ENCODE measurements at places on chromosomes 16 and 17. TPM values are rescaled to one million over a fixed set of nuclear protein-coding genes. Genes with fewer than 3 reads are reported as not detected.

DNA sequence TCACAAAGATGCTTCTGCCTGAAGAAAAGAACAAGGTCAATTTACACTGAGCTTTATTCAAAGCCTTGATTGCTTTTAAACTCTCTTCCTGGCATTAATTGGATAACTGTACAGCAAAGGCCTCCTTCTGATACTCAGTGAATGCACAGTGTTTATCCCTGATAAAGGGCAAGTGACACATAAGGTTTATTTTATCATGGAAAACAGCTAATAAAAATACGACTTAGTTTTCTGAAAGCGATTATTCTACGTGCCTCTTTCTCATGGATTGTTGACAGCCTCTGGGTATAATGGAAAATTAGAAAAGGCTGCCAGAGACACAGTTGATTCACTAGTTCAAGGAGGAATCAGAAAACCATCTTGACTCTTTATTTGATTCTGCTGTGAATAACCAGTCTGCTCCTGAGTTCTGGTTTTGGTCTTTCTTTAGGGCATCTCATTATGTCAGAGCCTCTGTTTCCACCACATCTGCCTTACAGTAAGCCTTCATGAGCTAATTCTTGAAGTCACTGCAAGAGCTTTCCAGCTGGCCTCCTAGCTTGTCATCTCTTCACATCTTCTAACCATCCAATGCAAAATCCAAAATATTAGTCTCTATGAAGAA is 212.9 kb downstream of the CNTNAP4 start:
- no peak overlapping the region for H3K4me3 ChIP-seq
- DNase-seq, result no peak
- H3K4me1 ChIP-seq, result no peaks in the 10 kb centered on the region
- H3K27ac ChIP-seq, result no peak overlapping the region
- H3K36me3 ChIP-seq, result no peaks in the 10 kb centered on the region

DNA sequence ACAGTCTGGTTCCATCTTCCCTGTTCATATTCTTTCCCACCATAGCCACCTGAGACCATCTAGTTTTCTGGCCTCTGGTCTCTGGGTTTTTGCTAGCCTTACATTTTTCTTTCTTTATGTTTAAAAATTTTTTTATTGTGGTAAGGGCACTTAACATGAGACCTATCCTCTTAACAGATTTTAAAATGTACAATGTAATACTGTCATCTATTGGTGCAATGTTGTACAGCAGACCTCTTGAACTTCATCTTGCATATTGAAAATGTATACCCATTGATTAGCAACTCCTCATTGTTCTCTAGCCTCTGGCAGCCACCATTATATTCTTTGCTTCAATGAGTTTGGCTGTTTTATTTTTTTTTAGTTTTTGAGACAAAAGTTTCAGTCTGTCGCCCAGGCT is 39.2 kb downstream of the ITGAM start:
- no peak overlapping the region for H3K27ac ChIP-seq
- H3K4me1 ChIP-seq, result no peaks in the 10 kb centered on the region
- DNase-seq, result no peak
- H3K27me3 ChIP-seq, result peaks cover 6% of the 10 kb centered on the region
- no peak overlapping the region for H3K4me3 ChIP-seq

GRCh38 chr17:76147211-76148014 is 6.4 kb upstream of the FOXJ1 start:
- H3K4me3 ChIP-seq, result no peak overlapping the region
- no peak overlapping the region for H3K27ac ChIP-seq
- H3K27me3 ChIP-seq, result no peaks in the 10 kb centered on the region
- H3K36me3 ChIP-seq, result no peaks in the 10 kb centered on the region
- DNase-seq, result no peak
- H3K4me1 ChIP-seq, result no peaks in the 10 kb centered on the region

GRCh38 chr17:28402224-28402630 is 3.8 kb downstream of the SLC46A1 start:
- no peak for DNase-seq
- H3K4me1 ChIP-seq, result peaks cover 9% of the 10 kb centered on the region
- peaks cover 4% of the 10 kb centered on the region for H3K27me3 ChIP-seq
- no peaks in the 10 kb centered on the region for H3K36me3 ChIP-seq
- H3K27ac ChIP-seq, result no peak overlapping the region

- no peaks in the 10 kb centered on the region for H3K36me3 ChIP-seq
- H3K27ac ChIP-seq, result no peak overlapping the region
- peaks cover 27% of the 10 kb centered on the region for H3K27me3 ChIP-seq
- H3K4me3 ChIP-seq, result no peak overlapping the region
- no peak for DNase-seq
- H3K4me1 ChIP-seq, result no peaks in the 10 kb centered on the region
These were observed 7.3 kb upstream of the ALOX15 start for GRCh38 chr17:4648741-4649140.

DNA sequence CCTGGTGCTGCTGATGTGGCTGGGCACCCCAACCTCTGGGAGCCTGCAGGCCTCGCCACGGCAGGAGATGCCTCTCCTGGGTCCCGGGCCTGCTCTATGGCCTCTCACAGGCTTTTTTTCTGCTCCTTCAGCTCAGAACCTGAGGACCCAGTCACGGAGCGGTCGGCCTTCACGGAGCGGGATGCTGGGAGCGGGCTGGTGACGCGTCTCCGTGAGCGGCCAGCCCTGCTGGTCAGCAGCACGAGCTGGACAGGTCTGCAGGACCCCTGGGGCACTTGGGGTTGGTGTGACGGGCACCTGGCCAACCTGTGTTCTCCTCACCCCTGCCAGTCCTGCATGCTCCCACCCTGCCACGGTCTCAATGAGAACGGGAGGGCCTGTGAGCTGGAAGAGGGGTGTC is 7.0 kb downstream of the ALG1 start:
- peaks cover 28% of the 10 kb centered on the region for H3K36me3 ChIP-seq
- H3K27ac ChIP-seq, result no peak overlapping the region
- no peak for DNase-seq
- H3K4me3 ChIP-seq, result no peak overlapping the region
- no peaks in the 10 kb centered on the region for H3K27me3 ChIP-seq

- no peaks in the 10 kb centered on the region for H3K36me3 ChIP-seq
- no peak for DNase-seq
- no peaks in the 10 kb centered on the region for H3K27me3 ChIP-seq
- H3K4me3 ChIP-seq, result no peak overlapping the region
- no peaks in the 10 kb centered on the region for H3K4me1 ChIP-seq
These were observed 89.3 kb upstream of the CDYL2 start for GRCh38 chr16:80893686-80894085.

DNA sequence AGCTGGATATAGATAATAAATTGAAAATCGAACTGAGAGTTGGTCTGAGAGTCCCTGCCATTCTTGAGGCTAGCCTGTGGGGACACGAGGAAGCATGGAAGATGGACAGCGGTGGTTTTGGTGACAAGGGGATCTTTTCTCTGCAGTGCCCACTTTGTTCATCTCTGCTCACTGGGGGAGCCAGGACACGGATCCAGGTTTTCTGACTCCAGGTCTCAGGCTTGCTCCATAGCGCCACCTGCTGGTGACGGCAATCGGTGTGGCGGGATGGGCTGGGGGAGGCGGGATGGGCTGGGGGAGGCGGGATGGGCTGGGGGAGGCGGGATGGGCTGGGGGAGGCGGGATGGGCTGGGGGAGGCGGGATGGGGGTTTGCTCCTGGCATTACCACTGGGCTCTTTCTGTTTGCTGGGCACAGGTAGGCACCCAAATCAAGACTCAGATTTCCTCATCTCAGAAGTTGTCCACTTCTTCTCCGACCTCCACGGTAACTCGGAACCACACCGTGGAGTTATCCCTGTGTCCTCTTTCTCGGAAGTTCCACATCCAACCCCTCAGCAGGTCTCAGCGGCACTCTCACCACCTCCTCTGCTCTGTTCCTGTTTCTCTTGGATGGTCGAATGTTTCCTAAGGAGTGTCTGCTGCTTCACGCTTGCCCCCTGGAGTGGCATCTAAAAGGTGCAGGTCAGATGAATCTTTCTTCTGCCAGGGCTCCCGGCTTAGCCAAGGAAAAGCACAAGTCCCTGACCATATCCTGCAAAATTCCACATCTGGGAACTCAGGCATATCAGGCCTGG is 142.4 kb downstream of the CYLD start:
- H3K27me3 ChIP-seq, result no peaks in the 10 kb centered on the region
- DNase-seq, result no peak
- H3K4me1 ChIP-seq, result no peaks in the 10 kb centered on the region
- H3K27ac ChIP-seq, result no peak overlapping the region
- no peaks in the 10 kb centered on the region for H3K36me3 ChIP-seq
- H3K4me3 ChIP-seq, result no peak overlapping the region

DNA sequence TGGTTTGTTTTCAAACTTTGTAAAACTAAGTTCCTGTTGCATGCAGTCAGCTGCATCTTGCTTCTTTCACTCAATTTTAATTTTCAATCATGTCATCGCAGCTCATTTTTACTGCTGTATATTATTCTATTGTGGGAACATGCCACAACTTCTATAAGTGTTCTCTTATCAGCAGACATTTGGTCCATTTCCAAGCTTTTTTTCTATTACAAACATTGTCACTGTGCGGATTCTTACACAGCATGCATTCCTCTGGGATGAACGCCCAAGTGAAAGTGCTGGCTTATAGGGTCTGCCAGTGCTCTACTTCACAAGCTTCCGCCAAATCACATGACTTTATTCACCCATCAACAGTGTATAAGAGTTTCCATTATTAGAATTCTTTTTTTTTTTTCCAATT is 22.7 kb downstream of the GINS3 start:
- DNase-seq, result no peak
- no peak overlapping the region for H3K27ac ChIP-seq
- H3K4me3 ChIP-seq, result no peak overlapping the region
- no peaks in the 10 kb centered on the region for H3K27me3 ChIP-seq
- peaks cover 4% of the 10 kb centered on the region for H3K4me1 ChIP-seq

GRCh38 chr16:27374804-27375425 is 27.1 kb upstream of the IL21R start:
- no peak overlapping the region for H3K27ac ChIP-seq
- peak; percentile 58 for DNase-seq
- H3K36me3 ChIP-seq, result no peaks in the 10 kb centered on the region
- no peak overlapping the region for H3K4me3 ChIP-seq
- no peaks in the 10 kb centered on the region for H3K4me1 ChIP-seq

DNA sequence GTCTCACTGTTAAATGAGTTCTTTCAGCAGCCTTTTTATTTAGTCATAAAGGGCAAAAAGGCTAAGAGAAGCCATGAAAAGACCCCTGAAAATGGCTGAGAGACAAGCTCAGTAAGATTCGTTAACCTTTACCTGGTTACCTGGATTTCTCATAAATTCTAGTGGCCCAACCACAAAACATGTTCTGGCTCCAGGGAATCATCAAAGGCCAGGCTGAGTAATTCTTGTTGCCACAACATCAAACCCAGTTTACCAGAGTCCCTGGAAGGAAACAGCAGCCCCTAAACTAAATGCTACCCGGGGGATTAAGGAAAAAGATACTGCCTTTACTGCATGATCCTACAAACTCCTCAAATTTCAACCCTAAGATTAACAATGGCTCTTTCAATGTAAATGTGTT is 15.8 kb downstream of the CYTH1 start:
- no peak overlapping the region for H3K4me3 ChIP-seq

GRCh38 chr16:47644661-47645060 is 183.5 kb downstream of the PHKB start:
- H3K36me3 ChIP-seq, result no peaks in the 10 kb centered on the region
- H3K4me3 ChIP-seq, result no peak overlapping the region
- H3K27me3 ChIP-seq, result no peaks in the 10 kb centered on the region

DNA sequence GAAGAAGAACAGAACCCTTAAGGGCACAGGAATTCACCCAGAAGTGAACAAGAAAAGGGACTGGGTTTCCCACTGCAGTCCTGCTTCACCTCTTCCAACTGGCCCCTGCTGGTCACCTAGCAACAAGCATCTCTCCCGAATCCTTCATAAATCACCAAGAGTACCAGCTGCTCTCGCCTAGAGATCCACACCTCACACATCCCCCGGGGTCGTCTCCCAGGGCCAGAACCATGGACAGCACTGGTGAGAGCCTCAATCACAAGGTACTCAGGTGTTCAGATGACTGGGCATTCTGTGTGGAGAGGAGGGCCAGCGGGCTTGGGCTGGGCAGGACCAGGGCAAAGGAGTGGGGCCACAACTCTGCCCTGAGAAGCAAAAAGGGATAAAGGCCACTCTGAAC is 65.9 kb downstream of the CCT6B start:
- no peak for DNase-seq
- H3K27me3 ChIP-seq, result peaks cover 12% of the 10 kb centered on the region
- no peak overlapping the region for H3K27ac ChIP-seq
- H3K36me3 ChIP-seq, result no peaks in the 10 kb centered on the region
- H3K4me1 ChIP-seq, result no peaks in the 10 kb centered on the region
- H3K4me3 ChIP-seq, result no peak overlapping the region

DNA sequence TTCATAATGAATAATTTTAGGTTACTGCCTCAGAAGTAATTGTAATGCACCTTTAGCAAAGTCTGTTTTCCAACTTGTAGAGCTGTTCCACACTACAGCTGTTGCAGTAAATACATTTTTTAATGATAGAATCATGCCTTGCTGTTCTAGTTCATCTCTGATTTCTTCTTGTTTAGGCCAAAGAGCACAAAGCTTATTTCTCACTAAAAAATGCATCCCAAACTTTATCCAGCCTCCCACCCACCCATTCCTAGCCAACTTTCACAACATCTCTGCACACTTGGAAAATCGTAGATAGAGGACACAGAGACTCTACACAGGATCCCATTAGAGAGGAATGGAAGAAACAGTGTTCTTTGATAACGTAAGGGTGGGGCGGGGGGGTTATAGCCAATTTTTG is 252.2 kb upstream of the DYNLRB2 start:
- peaks cover 33% of the 10 kb centered on the region for H3K4me1 ChIP-seq
- no peak overlapping the region for H3K4me3 ChIP-seq
- H3K27ac ChIP-seq, result no peak overlapping the region
- H3K36me3 ChIP-seq, result no peaks in the 10 kb centered on the region

DNA sequence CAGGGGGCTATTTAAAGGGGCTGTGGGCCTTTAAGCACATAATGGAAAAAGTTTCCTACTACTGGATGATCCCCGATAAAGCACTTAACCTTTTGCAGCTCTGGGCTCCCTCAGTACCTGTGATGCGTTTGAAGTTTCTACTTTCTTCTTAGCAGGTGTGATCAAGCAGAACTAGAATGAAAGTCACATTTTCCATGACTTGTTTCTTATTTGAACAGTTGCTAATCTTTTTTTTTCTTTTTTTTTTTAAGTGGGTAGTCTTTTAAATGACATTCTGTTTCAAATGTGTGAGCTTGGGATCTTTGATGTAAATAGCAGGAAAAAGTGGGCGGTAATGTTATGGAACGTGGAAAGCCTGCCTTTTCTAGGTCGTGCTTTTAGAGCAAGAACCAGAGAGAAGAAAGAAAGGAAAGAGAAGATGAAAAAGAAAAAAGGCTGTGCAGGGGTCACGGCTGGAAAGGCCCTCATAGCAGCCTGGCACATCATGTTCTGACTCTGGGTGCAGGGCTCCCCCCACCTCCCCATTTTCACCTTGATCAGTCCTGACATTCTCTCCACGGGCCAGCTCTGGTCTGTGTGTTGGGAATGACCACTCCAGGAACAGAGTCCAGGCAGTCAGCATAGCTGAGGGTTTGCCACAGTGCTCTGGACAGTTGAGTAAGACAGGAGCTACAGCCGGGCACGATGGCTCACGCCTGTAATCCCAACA is 150.6 kb downstream of the CLEC16A start:
- peaks cover 6% of the 10 kb centered on the region for H3K36me3 ChIP-seq
- no peak for DNase-seq
- peaks cover 10% of the 10 kb centered on the region for H3K4me1 ChIP-seq
- H3K27me3 ChIP-seq, result no peaks in the 10 kb centered on the region
- H3K27ac ChIP-seq, result no peak overlapping the region

Gene CX3CL1
- total RNA-seq, result 0.18 TPM

Gene ABCC11
- total RNA-seq, result not detected

Gene SNAI3
- total RNA-seq, result not detected

Gene CES1
- total RNA-seq, result not detected

Gene SP6
- total RNA-seq, result not detected

Gene OR2C1
- not detected for total RNA-seq

Gene BTBD17
- not detected for total RNA-seq

Gene SECTM1
- 5.3 TPM for total RNA-seq

Gene PRKCB
- total RNA-seq, result 1.8 TPM

Gene FZD2
- 17.5 TPM for total RNA-seq

Measured in SJSA1 (cell line).